ENCODE measurements at places on chromosomes 12 and 14.

GRCh38 chr14:104294983-104295680, 156.7 kb downstream of the KIF26A start:
- DNase-seq: no peak

DNA sequence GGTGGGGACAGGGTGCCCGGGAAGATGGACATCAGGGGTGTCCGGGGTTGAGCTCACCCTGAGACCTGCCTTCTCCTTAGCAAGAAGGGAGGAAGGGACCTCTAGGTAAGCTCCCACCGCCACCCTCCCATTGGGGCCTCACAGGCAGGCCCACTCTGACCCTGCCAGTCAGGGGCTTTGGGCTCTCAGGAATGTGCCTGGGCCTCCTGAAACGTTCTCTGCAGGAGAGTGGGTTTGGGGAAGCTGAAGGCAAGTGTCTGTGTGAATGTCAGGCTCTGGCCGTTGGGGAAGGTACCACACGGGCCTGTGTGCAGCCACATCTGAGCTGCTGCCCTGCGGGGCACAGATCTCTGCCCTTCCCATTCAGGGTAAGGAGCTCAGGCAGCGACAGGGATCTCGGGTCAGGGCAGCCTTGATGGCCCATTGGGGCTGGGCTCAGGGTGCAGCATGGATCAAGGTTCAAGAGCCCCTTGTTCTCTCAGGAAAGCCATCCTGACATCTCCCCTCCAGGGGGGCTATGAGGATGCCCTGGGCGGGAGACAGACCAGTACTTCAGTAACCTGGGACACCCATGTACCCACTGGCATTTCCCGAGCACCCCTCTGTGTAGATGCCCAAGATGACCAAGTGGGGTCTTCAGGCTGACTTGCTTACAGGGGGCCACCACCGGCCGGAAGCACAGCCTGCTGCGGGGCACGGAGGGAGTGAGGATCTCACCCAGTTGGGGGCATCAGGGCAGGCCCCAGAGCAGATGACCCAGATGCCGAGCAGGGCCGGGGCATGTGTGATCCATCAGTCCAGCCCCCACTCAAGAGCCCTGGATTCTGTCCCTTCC, 29.7 kb downstream of the FAM222A start:
- DNase-seq: no peak

- DNase-seq: no peak
These were observed 216.5 kb upstream of the RTL1 start for GRCh38 chr14:101119830-101120571.

DNA sequence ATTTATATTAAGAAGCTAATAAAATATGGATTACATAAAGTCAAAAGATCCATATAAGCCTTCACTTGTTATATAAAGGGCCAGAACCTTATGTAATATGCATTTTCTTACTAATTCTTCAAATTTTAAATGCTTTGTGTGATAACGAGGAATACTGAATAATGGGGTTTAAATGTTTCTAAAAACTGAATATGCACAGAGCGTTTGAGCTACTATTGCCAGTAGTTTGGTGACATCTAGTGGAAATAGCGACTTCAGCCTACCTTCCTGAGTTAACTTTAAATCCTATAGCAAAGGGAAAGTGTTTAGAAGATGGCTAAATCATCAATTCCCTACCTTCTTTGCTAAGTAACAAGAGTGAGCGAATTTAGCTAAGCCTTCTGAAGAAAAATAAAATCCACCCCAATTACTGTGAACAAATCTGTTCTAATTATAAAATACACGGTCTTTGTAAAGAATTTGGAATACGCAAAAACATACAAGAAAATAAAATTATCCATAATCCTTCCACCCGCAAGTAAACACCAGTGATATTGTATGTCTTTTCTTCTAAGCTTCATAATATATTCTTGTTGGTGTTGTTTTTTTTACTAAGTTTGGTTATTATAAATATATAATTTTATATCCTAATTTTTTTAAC, 115.5 kb upstream of the G2E3 start:
- DNase-seq: no peak

DNA sequence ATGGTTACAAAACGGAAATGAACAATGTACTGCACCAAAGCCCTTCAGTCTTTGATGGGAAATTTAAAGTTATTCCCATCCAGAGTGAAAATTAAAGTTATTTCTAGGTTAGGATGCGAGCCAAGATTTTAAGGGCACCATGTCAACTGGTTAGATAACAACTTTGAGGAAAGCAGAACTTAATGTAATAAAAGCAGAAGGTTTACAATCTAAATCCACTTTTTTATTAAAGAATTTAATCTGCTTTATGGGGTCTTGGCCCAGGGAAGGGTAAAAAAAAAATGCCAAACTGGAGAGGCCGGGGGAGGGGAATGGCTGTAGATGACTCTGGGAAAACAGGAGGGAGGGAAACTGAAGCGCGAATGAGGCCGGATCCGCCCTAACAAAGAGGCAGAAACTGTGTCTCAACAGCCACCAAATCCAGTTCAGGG, 108.2 kb upstream of the ATF7IP start:
- DNase-seq: no peak
